Dermis blood vessel endothelial cell (primary cell): ENCODE measurements at places on chromosomes 12 and 14. TPM values are rescaled to one million over a fixed set of nuclear protein-coding genes. Genes with fewer than 3 reads are reported as not detected.

Gene CIROP
- not detected in 2 replicates for total RNA-seq

Gene RPS6KA5
- total RNA-seq: 3.1 and 6.1 TPM in 2 replicates

Gene LRP10
- 59.4 and 126 TPM in 2 replicates for total RNA-seq

Gene C12orf43
- total RNA-seq: 11.1 and 22.2 TPM in 2 replicates

Gene GSC
- total RNA-seq: not detected in 2 replicates

Gene PRKD1
- 15.9 and 16.5 TPM in 2 replicates for total RNA-seq

Gene CPNE8
- 27.8 and 29.4 TPM in 2 replicates for total RNA-seq

Gene IGF1
- total RNA-seq: 0.34 and 1.0 TPM in 2 replicates

Gene DPPA3
- total RNA-seq: not detected in 2 replicates

Gene SDS
- total RNA-seq: not detected in 2 replicates

Gene GRIP1
- 0.05 and 0.17 TPM in 2 replicates for total RNA-seq

Gene STON2
- 100 and 119 TPM in 2 replicates for total RNA-seq

Gene DLK1
- not detected in 2 replicates for total RNA-seq

Gene CD163
- total RNA-seq: not detected in 2 replicates
